Thoracic aorta (tissue), 2 donors: ENCODE measurements at places on chromosomes 11 and 22.
A peak's percentile ranks its signal among the peaks of the same experiment; 100 is the strongest.

- no peak for DNase-seq
Observed at GRCh38 chr11:19466314-19466713, 225.6 kb upstream of the E2F8 start.

DNA sequence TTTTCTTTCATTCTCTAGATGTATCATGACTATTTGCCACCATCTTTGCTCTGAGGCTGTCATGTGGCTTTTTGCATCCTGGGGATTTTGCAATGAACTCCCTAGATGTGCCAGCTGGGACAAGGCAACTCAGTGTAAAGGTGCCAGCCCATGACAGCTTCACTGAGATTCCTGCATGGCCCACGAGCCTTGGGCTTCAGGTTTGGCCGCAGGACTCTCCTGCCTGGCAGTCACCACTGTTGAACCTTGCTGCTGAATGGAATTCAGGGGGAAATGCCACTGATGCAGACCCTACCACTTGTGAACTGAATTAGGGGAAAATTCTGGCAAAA, 385.2 kb downstream of the SOX6 start:
- DNase-seq: no peak

- DNase-seq: no peak
Observed at GRCh38 chr22:46484861-46485595, 52.4 kb downstream of the CELSR1 start.

GRCh38 chr22:37804881-37805809, 2.6 kb upstream of the GCAT start:
- peak; percentile 61 for DNase-seq

GRCh38 chr22:46214616-46215015, 35.5 kb downstream of the CDPF1 start:
- DNase-seq: no peak

DNA sequence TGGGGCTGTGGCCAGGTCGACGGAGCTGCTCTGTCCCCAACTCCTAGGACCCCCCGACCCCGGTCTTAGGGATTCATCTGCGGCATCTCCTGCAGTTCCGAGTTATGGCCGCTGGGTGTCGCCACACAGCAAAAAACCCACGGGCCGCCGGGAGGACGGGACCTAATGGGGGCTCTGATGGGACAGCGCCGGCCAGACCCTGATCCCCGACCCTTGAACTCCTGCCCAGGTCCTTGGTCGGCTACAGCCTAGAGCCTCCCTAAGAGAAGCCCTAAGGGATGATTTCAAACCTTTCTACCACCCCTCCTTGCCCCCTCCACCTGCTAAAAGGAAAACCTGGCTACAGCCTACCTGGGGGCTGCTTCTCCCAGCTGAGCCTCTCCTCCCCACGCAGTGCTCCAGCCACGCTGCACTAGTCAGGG, 30.8 kb upstream of the LRRC10B start:
- DNase-seq: no peak

DNA sequence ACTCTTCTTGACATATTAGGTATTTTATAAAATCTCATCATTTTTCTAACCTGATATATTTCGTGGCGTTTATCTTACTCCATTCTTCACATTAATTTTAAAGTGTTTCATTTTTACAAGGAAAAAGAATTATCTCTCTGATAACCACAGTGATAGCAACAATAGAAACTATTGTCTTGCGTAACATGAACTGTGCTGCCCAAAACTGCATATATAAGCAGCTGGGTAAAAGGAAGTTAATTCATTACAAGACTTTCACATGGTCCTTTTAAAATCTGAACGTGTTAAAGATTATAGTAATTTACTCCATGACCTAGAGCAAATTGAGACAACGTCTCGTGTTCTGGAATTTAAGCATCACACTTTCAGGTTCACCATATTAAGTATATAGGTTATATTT, 210.4 kb upstream of the GRIA4 start:
- DNase-seq: no peak

DNA sequence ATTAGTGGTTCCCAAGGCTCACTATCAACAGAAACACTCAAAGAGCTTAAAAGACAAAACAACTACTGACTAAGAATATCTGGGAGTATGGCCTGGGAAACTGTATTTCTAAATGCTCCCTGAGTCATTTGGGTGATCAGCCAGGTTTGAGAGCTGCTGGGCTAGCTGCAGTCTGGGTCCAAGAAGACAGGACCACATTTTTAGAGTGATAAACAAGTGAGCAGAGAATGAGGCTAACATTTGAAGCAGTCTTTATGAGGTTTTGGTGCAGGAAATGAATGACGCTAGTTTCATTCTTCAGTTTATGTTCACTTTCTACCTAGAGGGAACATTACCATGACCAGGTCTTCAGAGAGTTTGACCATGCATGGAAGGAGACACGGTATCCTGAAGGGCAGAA, 97.7 kb downstream of the TEAD1 start:
- no peak for DNase-seq

DNA sequence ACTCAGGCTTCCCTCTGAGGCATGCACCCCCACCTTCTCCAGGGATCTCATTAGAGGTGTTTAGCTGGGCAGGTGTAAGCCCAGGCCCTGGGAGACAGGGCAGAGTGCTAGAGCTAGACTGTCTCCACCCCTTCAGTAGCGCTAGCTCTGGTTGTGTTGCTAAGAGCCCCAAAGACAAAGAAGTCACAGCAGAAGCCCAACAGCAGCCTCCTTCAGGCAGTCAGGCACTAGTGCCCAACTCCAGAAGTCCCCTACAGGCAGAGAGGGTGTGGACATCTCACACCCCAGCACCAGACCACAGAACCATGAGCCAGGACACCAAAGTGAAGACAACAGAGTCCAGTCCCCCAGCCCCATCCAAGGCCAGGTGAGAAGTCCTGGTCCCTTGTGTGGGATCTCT, at the start of gene CNGA4:
Gene CNGA4, plus strand, starts transcription at position 188 of the 400 bp plus-strand sequence. Its CDS starts 118 bp downstream, at position 306.
- no peak for DNase-seq

DNA sequence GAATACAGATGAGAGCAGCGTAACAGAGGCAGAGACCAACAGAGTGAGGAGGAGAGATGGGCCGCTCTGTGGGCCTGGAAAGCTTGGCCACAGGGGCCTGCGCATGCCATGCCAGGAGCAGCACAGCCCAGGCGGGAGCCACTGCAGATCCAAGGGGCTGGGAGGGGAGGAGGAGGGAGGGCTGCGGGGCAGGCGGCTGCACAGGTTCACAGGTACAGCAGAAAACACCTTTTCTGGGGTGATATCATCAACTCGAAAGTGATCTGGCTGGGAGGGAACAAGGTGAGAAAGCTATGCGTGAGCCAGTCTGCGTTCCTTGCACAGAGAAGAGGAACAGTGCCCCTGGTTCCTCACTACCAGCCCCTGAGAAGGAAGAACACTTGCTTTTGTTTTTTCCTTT, 14.8 kb downstream of the VPS37C start:
- DNase-seq: no peak

DNA sequence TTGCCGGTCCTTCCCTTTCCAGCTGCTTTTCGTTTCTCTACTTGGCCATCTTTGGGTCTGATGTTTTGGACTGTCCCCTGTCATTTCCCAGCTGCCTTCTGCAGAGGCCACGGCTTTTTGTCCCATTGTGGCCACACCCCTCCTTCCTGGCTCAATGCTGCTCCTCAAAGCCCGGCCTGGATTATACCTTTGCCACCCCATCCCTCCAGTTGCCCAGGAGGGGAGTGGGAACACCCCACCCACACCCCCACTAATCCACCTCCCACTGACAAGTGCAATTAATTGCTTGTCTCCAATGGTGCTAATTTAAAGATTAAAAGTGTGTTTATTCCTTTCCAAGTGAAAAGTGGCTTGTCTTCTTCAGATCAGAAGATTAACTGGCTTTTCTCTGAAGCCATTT, 34.2 kb upstream of the CSNK2A3 start:
- no peak for DNase-seq

GRCh38 chr11:13366266-13367026, 88.9 kb downstream of the BMAL1 start:
- DNase-seq: no peak

DNA sequence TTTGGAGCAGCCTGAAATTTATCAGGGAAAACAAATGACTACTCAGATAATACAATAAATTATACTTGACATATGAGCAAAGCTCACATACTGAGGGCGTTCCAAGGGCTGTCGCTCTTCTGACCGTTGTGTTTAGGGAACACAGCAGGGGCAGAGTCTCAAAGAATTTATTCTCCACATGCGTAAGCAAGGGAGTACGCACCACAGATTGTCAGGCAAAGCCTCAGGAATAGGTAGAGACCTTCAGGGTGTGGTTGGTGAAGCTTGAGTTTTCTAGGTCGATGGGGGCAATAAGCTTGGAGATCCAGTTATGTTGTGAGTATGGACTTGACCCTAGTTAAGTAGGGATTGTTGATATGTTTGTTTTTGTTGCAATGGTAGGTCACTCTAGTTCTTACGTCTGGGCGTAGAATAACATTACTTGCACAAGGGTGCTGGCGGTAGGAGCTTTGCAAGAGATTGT, 830 bp downstream of the ACAT1 start:
- DNase-seq: no peak

GRCh38 chr11:16252373-16252772, 104.0 kb downstream of the SOX6 start:
- DNase-seq: no peak

- no peak for DNase-seq
Observed at GRCh38 chr11:371716-372590, 2.7 kb downstream of the B4GALNT4 start.

DNA sequence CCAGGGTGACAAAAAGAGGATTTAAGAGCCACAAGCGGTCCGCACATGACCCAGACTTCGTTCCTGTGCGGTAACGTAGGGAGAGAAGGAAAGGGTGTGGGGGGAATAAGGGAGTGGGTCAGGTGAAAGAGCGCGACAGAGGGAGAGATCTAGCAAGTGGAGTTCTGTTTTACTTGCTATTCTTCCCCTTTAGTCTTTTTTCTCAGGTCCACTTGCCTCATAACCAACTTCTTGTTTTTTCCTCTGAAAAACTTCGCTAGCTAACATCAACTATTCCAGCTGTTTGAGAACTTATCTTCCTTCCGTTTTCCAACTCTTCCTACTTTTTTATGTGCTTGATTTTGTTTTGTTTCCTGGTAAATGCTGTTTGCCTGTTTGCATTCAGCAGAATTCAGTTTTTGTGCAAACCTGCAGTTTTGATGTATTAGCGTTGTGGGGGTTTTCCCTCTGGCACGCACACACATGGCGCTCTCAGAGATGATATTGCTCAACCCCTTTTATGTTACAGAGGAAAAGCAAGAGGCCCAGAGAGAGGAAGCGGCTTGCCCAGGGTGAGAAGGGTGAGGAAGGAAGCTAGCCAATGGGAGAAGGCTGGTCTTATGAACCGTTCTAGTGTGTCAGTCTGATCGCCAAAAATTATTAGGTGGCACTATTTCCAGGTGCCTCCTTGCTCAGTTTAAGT, 592 bp upstream of the CTSC start:
- DNase-seq: no peak

- no peak for DNase-seq
Observed at GRCh38 chr22:19524170-19525115, at the start of gene CLDN5. TSS of gene CLDN5 (minus strand) at chr22:19524410. CDS start at chr22:19524255, 155 bp downstream.

DNA sequence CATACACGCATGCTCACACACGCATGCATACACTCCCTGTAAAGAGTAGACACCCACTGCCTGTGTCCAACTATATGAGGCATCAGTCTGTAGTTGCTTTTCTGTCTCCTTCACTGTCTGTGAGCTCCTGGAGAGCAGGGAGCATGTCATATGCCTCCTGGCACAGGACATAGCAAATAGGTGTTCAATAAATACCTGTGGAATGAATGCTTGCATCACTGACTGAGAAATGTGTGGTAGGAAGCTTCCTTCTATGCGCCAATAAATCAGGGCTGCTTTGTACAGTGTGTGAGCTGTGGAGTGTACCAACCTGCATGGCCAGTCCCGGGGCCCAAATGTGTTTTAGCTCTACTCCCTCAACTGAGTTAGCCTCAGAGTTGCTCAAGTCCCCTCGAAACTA, 37.2 kb upstream of the NAV2 start:
- DNase-seq: no peak

DNA sequence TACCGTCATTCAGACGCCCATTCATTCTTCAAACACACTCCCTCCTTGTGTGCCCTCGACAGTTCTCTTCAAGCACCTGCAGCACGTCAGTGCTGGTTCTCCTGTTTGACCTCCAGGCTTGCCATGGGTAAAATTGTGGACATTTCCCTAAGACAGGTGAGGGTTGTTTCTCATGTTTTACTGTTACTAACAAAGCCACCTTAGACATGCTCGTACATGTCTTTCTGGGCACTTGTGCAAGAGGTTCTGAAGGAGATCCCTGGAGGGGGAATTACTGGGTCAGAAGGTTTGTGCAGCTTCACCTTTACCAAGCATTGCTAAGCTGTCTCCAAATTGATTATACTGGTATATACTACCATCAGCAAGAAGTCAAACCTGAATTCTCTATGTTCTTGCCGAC, 189.7 kb upstream of the TMEM45B start:
- no peak for DNase-seq

DNA sequence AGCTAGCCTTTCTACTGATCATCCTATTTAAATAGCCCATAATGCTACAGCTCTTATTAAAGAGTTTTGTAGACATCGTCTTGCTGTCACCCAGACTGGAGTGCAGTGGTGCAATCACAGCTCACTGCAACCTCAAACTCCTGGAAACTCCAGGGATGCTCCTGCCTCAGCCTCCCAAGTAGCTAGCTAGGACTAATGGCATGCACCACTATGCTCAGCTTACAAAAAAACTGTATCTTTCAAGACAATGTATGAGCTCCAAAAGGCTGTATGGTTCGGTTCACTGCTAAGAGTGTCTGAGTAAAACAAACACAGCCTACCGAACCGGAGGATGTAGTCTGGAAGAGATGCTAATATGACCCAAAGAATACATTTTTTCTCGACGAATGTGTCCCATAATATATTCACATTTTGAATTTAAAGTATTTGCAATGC, 2.6 kb downstream of the TAF1D start:
- no peak for DNase-seq

DNA sequence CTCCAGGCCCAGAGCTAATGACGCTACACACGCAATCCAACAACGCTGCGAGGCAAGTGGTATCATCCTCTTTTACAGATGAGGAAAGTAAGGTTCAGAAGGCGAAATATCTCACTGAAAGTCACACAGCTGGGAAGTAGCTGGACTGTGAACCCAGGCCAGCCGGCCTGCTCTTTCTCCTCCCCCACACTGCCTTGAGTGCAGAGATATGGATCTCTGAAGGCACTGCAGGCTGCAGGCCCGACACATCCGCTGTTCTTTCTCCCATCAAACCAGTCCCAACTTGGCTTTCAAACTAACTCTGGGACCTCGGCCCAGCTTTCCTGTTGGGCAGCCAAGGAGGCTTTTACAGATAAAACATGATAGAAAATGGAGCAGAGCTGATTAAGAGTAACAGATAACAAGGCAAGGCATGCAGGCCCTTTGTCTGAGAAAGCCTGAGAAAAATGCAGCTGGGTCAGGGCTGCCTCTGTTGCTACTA, 64.0 kb upstream of the PTPRJ start:
- no peak for DNase-seq

- DNase-seq: no peak
Observed at GRCh38 chr11:933142-933851, 7.6 kb downstream of the AP2A2 start.

- DNase-seq: peak; percentile 41
Observed at GRCh38 chr22:41504397-41504796, 35.5 kb downstream of the ACO2 start.
